ENCODE measurements at places on chromosomes 7 and 10.

DNA sequence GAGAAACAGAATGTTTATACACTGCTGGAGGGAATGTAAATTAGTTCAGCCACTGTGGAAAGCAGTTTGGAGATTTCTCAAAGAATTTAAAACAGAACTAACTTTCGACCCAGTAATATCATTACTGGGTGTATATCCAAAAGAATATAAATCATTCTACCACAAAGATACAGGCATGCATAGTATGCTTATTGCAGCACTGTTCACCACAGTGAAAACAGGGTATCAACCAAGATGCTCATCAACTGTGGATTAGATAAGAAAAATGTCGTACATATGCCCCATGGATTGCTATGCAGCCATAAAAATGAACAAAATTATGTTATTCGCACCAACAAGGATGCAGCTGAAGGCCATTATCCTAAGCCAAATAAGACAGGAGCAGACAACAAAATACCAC, 343.1 kb upstream of the KCND2 start:
- no peak for DNase-seq

DNA sequence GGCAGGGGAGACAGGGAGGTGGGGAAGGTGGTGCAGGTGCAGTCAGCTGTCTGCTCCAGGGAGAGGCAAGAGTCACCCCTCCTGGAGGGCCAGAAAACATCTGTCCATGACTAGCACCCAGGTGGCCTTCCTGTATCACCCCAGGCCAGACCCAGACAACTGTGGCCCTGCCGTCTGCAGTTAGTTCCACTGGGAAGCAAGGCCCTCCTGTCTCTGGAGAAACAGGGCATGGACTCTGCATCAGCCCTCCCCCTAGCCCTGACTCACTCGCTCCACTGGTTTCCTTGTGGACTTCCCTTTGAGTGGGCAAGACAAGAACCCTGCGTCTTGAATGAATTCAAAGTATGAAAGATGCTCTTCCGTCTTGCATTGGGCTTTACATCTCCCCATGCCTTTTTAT, 12.6 kb downstream of the TBATA start:
- no peak for DNase-seq

DNA sequence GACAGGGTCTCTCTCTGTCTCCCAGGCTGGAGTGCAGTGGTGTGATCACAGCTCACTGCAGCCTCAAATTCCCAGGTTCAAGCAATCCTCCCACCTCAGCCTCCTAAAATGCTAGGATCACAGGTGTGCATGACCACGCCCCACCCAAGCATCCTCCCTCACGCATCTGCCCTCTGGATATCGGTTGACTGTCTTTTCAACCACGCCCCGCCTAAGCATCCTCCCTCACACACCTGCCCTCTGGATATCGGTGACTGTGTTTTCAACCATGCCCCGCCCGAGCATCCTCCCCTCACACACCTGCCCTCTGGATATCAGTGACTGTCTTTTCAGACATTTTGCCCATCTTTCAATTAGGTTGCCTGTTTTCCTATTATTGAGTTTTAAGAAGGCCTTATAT, 140.5 kb downstream of the MAD1L1 start:
- DNase-seq, result peak; percentile 69

DNA sequence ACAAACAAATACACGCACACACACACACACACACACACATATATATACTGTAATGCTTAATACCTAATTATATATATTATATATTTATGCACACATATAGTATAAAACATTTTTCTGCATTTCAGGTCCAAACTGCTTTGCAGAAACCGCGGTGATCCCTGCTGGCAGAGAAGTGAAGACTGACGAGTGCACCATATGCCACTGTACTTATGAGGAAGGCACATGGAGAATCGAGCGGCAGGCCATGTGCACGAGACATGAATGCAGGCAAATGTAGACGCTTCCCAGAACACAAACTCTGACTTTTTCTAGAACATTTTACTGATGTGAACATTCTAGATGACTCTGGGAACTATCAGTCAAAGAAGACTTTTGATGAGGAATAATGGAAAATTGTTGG, 138.5 kb downstream of the VWC2 start:
- DNase-seq, result no peak

- DNase-seq, result peak; percentile 69
These were observed 111.7 kb upstream of the CDK13 start for GRCh38 chr7:39838326-39838725.

GRCh38 chr7:76232698-76233097, 31.0 kb downstream of the SRRM3 start:
- no peak for DNase-seq

- DNase-seq, result no peak
These were observed 126.5 kb downstream of the SLIT1 start for GRCh38 chr10:97059006-97059871.

GRCh38 chr7:16347827-16348192, 73.5 kb downstream of the CRPPA start:
- no peak for DNase-seq

DNA sequence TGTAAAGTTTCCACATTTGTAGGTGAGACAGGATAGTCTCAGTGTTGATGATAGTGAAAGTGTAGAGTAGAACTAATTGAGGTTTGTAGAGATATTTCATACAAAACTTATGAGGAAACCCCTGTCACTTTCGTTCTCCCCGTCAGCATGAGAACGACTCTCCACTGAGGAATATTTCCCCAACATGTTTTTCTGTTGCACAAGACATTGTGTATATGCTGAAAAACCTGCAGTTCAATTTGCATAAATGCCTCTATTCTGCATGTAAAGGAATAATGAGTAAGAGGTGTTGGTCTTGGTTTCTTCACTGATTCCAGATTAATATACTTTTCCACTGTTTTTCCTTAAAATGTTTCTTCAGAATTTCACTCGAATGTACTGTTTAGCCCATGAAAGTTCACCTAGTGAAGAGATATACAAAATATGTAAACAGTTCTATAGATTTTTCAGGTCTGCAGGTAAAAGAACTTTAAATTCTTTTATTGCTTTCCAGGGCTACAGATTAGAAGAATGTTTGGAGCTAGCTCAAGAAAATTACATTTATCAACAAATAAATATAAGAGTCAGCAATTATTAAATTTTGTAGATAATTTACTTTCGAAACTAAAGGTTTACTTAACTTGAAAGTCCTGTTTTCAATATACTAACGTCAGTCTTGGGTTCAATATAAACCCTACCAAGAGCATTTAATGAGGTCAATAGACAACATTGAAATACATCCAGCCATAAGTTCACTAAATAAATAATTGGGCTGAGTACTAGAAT, 37.2 kb downstream of the HEPACAM2 start:
- no peak for DNase-seq

GRCh38 chr10:99872367-99873162, 90.1 kb downstream of the ABCC2 start:
- DNase-seq, result no peak

DNA sequence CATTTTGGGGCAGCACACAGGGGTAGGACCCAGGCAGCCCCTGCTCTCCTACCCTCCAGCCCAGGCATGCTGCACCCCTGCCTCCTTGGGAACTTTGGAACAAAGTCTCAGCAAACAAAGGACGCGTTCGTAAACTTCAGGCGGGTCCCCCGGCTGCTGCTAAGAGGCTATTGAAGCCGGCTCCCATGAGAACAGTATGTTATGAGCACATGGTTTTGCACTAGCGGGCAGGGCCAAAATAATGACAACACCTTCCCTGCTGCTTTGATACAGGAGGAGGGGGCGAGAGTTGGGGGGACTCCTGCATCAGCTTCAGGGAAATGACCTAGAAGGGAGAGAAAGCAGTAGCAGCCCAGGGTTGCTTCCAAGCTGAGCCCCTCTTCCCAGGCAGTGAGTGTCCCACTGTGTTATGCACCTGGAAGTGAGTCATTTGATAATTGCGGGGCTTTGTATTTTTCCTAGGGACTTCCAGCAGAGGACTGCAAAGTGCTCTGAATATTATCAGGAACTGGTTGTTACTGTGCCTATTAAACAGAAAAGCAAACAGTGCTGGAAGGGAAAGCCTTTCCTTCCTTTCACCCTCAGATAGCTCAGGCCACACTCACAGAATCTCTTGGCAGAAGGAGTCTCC, 6.9 kb downstream of the ITPRIP start:
- peak; percentile 70 for DNase-seq

DNA sequence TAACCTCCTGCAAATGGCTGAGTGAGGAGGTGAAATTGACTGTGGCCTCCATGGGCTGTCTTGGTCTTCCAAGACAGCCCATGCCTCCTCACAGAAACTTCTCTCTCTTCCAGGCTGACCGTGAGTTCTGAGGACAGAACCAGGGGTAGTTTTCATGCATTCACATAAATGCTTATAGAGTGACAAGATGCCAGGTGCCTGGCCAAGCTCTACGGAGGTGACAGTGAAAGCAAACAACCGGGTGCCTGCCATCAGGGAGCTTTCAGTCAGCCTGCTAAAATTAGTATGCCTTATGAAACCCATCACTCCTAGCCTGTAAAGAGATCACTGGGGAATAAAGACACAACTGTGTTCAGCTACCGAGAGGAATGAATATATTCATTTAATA, 919 bp upstream of the RHOBTB1 start:
- DNase-seq, result no peak

DNA sequence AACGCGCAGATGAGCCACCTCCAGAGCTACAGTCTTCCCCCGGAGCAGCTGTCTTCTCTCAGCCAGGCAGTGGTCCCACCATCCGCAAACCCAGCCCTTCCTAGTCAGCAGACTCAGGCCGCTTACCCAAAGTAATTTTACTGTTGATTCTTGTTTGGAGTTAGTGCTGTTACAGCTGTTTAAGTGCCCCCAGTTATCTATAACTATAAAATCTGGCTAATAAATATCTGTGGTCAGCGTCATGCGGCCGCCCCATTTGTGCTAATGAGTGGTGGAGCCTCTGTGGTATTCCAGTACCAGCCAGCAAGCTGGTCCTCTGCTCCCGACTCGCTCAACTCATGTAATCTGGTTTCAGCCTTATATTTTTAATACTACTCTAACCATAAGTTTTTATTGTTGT, 43.2 kb upstream of the TMEM236 start:
- DNase-seq, result no peak

DNA sequence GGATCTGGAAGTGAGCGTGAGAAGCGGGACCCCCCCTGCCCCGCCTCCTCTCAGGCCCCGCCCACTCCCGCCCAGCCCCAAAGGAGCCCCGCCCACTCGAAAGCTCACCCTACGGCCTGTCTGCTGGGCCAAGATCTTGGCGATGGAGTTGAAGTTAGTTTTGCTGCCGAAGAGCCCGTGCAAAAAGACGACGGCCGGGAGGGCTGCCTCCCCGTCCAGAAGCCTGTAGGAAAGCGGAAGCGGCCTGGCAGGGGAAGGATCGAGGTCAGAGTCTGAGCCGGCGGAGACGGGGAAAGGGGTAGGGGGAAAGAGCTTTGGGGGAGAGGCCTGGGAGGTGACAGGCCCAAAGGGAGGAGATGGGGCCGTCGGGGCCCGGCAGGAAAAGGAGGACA, 386 bp downstream of the ABHD11 start:
- DNase-seq, result peak; percentile 69

DNA sequence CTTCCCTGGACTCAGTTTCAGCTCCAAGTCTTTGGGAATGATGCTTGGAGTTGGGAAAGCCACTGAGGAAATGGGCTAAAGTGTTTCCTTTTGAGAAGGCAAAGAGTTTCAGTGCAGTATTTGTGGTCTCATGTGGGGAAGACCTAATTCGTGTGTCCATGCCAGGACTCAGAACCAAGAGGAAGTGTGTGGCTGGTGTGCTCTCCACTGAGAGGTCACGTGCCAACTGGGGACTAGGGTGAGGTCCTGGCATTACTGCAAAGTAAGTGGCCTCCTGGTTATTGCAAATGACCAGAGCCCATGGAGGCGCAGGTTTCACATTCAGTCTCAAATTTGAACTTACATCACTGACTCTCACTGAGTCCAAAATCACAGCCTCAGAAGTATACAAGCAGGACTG, 48.6 kb upstream of the ITPRID1 start:
- no peak for DNase-seq

DNA sequence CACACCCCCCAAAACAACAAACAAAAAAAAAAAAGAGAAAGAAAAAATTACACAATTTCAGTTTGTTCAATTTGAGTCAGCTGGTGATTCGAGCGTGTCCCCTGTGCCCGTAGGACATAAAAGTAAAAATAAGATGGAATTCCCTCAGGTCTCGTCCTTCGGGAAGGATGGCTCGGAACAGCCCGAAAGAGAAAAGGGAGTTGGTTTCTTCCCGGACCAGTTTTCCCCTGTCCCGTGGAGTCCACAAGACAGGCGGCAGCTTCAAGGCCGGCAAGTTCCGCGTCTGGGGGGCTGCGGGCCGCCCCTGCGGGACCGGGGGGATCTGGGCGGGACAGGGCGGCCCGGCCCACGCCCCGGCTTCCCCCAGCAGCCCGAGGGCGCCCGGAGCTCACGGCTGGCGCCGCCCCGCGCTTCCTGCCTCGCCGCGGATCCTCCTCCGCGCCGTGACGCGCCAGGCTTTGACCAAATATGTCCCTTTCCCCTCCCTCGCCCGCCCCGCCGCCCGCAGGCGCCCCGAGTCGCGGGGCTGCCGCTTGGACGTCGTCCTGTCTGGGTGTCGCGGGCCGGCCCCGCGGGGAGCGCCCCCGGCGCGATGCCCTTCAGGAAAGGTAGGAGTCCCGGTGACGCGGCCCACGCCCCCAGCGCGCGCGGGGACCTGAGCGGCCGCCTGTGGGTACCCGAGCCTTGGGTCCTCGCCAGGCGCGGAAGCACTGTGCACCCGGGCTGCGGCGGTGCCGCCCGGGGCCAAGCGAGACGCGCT, 55.8 kb downstream of the RBM17 start:
- DNase-seq, result peak; percentile 73
